ENCODE measurements at places on chromosomes 12 and 14.

DNA sequence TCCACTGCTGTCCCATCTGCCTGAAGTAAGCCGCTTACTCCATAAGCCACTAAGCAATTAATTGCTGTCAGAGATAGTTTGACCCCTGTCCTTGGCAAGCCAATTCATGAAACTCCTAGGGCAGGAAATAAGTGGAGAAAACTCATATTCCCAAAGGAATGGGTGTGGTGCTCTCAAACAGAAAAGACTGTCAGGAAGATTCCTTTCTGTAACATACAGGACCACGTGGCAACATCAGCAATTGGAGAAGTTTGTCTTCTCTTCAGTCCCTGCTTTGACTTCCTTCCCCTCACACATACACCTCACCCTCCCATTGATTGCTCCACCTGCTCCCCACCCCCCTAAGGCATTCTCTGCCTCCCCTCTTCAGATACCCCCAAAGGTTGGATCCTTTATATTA is 36.2 kb upstream of the MDM1 start:
- H3K4me3 ChIP-seq, result no peak overlapping the region
- no peaks in the 10 kb centered on the region for H3K27me3 ChIP-seq
- DNase-seq, result no peak
- H3K27ac ChIP-seq, result no peak overlapping the region
- H3K4me1 ChIP-seq, result peaks cover 53% of the 10 kb centered on the region

DNA sequence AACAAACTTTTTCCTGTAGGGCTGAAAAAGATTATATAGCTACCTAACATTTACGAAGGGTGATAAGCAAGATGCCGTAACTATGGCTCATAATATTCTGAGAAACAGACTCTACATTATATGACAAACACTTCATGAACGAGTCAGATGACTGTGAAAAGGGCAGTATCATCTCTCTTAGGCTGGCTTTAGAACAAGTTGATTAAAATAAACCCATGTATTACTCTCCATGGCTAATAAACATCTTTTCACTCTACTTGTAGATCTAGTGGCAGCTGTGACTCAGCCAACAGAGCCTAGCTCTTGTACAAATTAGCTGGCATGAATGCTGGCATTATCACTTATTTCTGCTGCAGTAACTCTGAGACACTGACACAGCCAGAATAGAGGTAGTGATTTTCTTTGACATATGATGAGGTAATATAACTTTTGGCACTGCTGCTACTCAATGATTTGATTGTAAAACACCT is 47.1 kb downstream of the SLC2A13 start:
- no peaks in the 10 kb centered on the region for H3K36me3 ChIP-seq
- H3K4me1 ChIP-seq, result no peaks in the 10 kb centered on the region
- DNase-seq, result no peak
- no peak overlapping the region for H3K27ac ChIP-seq

DNA sequence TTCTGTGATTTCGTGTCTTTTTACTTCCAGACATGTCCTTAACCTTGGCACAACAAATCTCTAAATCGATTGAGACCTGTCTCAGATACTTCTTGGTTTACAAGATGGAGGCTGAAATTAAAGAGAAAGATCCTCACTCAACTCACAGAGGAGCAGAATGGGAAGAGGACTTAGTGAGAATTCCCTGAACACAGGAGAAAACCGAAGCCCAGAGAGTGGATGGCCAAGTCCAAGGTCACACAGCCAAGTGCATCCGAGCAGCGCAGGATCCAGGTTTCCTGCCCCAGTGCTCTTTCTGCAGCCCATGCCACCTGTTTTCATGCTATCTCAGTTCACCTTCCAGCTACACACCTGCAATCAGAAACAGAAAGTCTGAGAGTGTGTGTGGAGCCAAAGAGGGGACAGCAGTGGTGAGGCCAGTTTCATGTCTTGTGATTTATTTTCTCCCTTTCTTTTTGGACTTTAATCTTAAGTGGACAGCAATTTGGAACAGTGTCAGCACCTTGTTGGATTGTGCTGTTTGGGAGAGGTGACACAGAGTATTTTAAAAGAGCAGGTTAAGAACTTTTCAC is 22.9 kb upstream of the TCL1B start:
- DNase-seq, result no peak
- no peak overlapping the region for H3K4me3 ChIP-seq
- peaks cover 1% of the 10 kb centered on the region for H3K4me1 ChIP-seq

- DNase-seq, result no peak
- peaks cover 8% of the 10 kb centered on the region for H3K4me1 ChIP-seq
- no peaks in the 10 kb centered on the region for H3K27me3 ChIP-seq
Measured at GRCh38 chr14:96962337-96962736, 165.2 kb downstream of the VRK1 start.

- peaks cover 49% of the 10 kb centered on the region for H3K36me3 ChIP-seq
- no peak for DNase-seq
- no peak overlapping the region for H3K4me3 ChIP-seq
- no peak overlapping the region for H3K27ac ChIP-seq
Measured at GRCh38 chr14:30608533-30609006, 13.5 kb upstream of the SCFD1 start.

GRCh38 chr12:103978384-103978982 is 12.8 kb downstream of the TDG start:
- no peaks in the 10 kb centered on the region for H3K27me3 ChIP-seq
- no peak for DNase-seq
- H3K4me3 ChIP-seq, result no peak overlapping the region
- peaks cover 39% of the 10 kb centered on the region for H3K36me3 ChIP-seq
- H3K27ac ChIP-seq, result no peak overlapping the region

DNA sequence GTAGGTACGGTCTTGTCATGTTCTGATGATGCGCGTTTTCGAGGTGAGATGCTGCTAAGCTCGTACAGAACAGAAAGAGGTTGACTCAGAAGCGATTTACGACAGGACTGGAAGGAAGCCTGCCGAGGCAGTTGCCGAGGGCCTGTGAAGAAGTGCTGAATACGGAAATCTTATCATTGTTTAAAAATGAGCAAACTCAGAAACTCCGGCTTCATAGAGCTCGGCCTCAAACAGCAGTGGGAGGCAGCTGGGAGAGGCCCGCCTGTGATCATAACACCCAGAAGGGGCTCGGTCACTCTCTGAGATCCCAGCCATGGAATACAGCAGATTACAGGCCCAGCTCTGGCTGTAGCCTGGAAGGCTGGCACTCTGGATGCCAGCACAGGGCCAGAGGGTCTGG is 87.4 kb downstream of the CPSF2 start:
- no peaks in the 10 kb centered on the region for H3K27me3 ChIP-seq
- no peak for DNase-seq

DNA sequence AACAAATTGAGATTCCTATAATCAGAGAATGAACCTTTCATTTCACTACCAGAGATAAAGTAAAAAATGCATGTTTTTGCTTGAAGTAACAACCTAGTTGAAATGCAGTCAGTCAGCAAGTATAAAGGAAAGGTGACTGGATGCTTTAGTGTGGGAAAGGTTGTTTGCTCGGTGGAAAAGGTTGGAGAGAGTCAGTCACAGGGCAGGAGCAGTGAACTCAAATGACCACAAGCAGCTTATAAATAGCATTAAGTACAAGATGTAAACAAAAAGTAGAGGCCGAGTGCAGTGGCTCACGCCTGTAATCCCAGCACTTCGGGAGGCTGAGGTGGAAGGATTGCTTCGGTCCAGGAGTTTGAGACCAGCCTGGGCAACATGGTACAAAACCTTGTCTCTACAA is 98.1 kb upstream of the FGD4 start:
- no peaks in the 10 kb centered on the region for H3K36me3 ChIP-seq
- H3K27ac ChIP-seq, result no peak overlapping the region
- no peak overlapping the region for H3K4me3 ChIP-seq

DNA sequence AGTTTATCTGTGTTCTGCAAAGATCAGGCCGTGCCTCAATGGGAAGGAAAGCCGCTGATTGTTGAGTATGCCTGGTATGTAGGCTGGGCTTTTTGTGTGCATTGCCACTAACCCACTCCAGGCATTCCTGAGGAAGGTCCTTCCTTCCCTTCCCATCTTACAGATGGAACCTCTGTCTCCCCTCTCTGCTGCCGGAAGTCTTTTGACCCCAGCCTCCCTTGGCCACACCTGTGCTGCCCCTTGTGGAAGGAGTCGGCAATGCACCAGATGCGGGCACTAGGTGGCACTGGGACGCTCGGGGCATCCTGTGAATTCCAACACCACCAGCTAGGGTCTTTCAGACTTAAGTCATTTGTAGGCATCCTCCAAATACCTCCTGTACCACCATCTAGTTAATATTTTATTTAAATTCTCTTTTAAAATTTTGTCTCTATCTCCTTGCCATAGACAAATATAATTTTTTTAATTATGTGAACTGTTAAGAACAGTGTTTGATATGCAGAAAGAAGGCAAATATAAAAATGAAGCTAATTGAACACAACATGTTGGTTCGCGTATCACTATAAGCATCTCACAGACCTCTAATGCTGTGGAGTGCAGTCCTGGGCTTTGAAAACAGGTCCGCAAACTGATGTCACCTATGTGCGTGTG is 99.6 kb downstream of the RIN3 start:
- DNase-seq, result peak; percentile 23
- peaks cover 40% of the 10 kb centered on the region for H3K4me1 ChIP-seq
- peaks cover 5% of the 10 kb centered on the region for H3K27me3 ChIP-seq
- peaks cover 12% of the 10 kb centered on the region for H3K36me3 ChIP-seq
- no peak overlapping the region for H3K27ac ChIP-seq

GRCh38 chr14:47833011-47833410 is 157.6 kb upstream of the MDGA2 start:
- H3K4me3 ChIP-seq, result no peak overlapping the region
- DNase-seq, result no peak
- no peaks in the 10 kb centered on the region for H3K36me3 ChIP-seq
- H3K27ac ChIP-seq, result no peak overlapping the region
- H3K27me3 ChIP-seq, result no peaks in the 10 kb centered on the region
- no peaks in the 10 kb centered on the region for H3K4me1 ChIP-seq

DNA sequence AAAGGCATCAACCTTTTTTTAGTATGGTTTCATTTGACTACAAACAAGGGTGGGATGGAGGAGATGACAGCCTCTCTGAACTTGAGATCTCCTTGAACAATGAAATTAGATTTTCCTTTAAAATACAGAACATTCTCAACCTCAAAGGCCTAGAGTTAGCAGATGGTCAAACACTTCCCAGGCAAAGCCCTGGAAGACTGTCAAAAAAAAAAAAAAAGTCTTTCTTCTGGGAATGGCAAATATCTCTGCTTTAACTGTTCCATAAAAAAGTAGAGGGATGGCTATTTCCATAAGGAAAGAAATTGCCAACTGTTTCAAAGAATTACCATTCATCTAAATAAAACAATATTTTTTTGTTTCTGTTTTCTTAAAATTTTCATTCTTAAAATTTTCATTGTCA is 870.8 kb downstream of the GALC start:
- H3K36me3 ChIP-seq, result no peaks in the 10 kb centered on the region
- H3K27me3 ChIP-seq, result no peaks in the 10 kb centered on the region
- no peak overlapping the region for H3K4me3 ChIP-seq
- DNase-seq, result no peak
- no peaks in the 10 kb centered on the region for H3K4me1 ChIP-seq

DNA sequence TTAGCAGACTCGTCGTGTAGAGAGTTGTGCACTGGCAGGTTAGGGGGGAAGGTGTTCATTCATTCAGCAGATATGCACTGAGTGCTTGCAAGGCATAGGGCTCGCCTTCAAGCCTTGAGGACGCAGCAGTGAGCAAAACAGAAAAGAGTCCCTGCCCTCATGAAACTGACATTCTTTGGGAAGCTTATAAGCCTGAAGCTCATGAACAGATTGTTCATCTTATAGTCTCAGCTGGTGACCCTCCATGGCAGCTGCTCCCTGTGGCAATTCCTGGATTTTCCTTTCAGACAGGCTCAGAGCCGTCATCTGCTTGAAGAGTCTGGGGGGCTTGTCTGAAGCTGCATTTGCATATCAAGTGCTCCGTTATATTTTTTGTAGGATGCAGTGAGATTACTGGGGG is 148.4 kb downstream of the PRKCH start:
- no peak for DNase-seq
- H3K27me3 ChIP-seq, result no peaks in the 10 kb centered on the region
- H3K27ac ChIP-seq, result no peak overlapping the region
- peaks cover 67% of the 10 kb centered on the region for H3K36me3 ChIP-seq

DNA sequence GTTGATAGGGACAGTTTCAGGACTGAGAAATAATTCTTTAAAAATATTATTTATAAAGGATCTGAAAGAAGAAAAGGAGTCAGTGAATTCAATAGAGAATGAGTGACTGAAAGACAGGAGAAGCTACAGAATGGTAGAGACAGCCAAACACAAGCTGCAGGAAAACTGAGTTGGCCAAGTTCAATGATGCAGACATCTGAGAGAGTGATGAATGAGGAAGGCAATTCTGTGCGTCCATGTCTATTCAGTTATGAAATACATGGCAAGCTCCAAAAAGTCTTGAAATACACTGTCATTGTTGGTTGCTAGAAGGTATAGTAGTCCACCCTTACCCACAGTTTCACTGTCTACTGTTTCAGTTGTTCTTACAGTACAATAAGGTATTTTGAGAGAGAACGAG is 6.8 kb downstream of the LRRC74A start:
- H3K27ac ChIP-seq, result no peak overlapping the region
- no peaks in the 10 kb centered on the region for H3K36me3 ChIP-seq
- no peak for DNase-seq
- H3K27me3 ChIP-seq, result peaks cover 8% of the 10 kb centered on the region
- no peak overlapping the region for H3K4me3 ChIP-seq

DNA sequence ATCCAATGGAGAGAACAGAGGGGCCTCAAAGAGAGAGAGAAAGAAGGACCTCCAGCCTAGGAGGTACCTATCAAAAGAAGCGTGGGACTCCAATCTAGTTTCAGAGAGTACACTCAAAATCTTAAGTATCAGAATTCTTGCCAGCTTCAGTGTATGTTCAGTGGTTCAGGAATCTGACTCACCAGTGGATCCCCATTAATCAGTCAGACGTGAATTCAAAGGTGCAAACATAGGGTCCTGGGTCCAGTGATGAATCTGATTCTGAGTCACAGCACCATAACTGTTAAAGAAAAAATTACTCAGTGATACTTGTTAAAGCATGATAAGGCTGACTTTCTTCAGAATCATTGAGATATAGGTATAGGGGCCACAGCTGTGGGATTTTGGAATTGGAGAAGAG is 33.2 kb downstream of the ETNK1 start:
- H3K36me3 ChIP-seq, result peaks cover 27% of the 10 kb centered on the region
- DNase-seq, result peak; percentile 42
- no peaks in the 10 kb centered on the region for H3K27me3 ChIP-seq
- no peak overlapping the region for H3K4me3 ChIP-seq

- no peaks in the 10 kb centered on the region for H3K4me1 ChIP-seq
- no peaks in the 10 kb centered on the region for H3K27me3 ChIP-seq
- H3K4me3 ChIP-seq, result no peak overlapping the region
- H3K27ac ChIP-seq, result no peak overlapping the region
- no peak for DNase-seq
- no peaks in the 10 kb centered on the region for H3K36me3 ChIP-seq
Measured at GRCh38 chr14:58817846-58818245, 180.1 kb downstream of the DACT1 start.

DNA sequence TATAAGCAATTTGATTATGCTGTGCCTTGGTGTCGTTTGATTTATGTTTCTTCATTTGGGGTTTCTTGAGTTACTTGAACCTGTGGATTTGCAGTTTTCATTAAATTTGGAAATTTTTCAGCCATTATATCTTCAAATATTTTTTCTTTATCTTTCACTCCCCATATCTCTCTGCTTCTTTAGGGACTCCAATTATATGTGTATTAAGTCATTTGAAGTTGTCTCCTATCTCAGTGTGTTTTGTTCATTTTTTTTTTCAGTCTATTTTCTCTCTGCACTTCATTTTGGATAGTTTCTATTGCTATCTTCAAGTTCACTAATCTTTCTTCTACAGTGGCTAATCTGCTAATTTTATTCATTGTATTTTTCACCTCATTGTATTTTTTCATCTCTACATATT is 29.4 kb upstream of the RTRAF start:
- peaks cover 23% of the 10 kb centered on the region for H3K4me1 ChIP-seq
- no peak overlapping the region for H3K4me3 ChIP-seq
- H3K27me3 ChIP-seq, result no peaks in the 10 kb centered on the region
- no peak for DNase-seq
- no peak overlapping the region for H3K27ac ChIP-seq
- peaks cover 57% of the 10 kb centered on the region for H3K36me3 ChIP-seq

All from T-helper 2 cell treated with Interferon-gamma antibody and Interleukin-4, amounts not matched to agents 5 μg/mL and 100 μg/mL, for 36 hours (primary cell).